Brain microvascular endothelial cell (primary cell): ENCODE measurements at places on chromosomes 6 and 20.

DNA sequence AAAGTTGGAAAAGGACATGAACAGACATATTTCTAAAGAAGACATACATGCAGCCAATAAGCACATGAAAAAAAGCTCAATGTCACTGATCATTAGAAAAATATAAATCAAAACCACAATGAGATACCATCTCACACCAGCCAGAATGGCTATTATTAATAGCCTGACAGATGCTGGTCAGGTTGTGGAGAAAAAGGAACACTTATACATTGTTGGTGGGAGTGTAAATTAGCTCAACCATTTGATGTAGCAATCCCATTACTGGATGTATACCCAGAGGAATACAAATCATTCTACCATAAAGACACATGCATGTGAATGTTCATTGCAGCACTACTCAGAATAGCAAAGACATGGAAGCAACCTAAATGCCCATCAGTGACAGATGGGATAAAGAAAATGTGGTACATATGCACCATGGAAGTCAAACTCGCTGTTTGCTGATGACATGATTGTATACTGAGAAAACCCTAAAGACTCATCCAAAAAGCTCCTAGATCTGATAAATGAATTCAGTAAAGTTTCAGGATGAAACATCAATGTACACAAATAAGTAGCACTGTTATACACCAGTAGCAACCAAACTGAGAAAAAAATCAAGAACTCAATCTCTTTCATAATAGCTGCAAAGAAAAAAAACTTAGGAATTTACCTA is 196.8 kb downstream of the ADGB start:
- no peak for DNase-seq

DNA sequence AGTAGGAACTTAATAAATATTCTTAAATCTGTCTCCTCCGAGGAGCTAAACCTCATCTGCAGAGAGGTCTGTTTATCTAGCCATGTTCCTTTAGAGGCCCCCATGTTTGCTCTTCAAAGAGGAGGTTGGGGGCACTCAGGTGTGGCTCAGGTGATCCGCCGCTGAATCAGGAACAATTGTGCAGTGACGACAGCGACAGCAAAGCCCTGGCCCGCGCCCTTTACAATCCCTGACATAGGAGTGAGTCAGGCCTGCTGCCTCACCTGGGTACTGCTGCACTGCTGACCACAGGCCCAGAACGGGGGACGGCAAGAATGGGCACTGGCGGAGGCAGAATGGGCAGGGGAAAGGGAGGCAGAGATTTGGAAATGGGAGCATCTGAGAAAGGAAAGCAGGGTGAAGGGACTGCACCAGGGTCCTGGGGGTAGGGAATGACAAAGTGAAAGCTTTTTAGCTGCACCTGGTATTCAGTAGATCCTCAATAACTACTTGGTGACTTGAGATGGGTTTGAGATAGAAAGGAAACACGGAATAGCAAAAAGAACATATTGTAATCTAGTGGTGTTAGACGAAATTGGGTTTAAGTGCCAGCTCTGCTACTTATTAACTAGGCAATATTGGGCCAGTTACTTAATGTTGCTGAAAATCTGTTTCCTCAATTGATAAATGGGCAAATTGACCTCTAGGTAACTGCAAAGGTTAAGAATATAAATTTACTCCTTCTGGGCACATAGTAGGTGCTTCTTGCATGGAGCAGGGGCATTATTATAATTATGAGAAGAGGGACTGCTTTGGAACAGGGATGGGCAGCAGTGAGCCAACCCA is 5.4 kb upstream of the IER3 start:
- no peak for DNase-seq

- no peak for DNase-seq
Observed at GRCh38 chr6:43203029-43203717, 21.2 kb downstream of the CUL9 start.

- DNase-seq = no peak
Observed at GRCh38 chr6:61675734-61676133, 610.3 kb downstream of the KHDRBS2 start.

GRCh38 chr6:24950218-24950941 is 14.6 kb upstream of the RIPOR2 start:
- no peak for DNase-seq

DNA sequence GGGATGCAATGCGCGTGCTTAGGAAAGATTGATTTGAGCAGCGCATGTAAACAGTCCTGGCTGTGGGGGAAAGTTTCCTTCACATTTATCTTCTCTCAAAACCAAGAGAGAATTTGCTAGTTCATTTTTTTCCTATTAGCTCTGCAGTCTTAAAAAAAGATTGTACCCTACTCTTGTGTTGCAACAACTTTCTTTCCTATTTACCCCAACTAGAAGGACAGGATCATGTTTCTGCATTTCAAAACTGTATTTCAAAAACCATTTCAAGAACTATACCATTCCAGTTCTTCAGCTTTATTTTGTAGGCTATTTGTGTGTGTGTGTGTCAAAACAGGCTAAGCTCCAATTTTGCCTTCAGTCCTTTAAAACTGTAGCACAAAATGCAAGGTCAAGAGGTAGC is 473.1 kb downstream of the KIF16B start:
- no peak for DNase-seq

GRCh38 chr6:19175023-19175422 is 662.1 kb upstream of the ID4 start:
- DNase-seq = no peak

DNA sequence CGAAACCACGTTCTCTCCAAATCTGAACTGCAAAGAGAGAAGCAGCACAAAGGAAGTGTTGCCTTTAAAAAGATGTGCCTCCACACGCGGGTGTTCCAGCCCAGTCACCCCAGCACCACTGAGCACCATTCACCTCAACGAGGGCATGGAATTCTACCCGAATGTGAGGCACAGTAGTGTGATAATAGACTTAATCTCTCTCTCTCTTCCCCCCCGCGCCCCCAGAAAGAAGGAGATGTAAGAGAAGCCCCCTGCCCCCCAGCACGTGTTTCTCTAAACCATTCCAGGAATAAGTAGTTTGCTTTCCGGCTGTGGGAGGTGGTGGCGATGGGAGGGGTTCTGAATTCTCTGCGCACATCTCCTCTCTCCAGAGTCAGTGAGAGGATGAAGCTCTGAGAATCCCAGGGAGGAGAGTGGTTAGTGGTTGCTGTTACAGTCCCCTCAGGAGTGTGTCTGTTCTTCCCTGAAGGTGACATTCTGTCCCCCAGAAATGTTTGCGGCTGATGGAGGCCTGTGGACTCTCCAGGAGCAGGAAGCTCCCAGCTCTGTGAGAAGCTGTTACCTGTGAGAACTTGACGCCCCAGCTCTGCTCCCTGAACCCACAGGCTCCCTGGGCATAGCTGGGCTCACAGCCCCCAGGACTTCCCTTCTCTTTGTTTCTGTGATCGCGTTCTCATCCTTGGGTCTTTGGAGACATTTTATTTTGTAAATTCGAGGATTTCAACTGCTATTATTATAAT is 23.5 kb upstream of the IRF4 start:
- no peak for DNase-seq

DNA sequence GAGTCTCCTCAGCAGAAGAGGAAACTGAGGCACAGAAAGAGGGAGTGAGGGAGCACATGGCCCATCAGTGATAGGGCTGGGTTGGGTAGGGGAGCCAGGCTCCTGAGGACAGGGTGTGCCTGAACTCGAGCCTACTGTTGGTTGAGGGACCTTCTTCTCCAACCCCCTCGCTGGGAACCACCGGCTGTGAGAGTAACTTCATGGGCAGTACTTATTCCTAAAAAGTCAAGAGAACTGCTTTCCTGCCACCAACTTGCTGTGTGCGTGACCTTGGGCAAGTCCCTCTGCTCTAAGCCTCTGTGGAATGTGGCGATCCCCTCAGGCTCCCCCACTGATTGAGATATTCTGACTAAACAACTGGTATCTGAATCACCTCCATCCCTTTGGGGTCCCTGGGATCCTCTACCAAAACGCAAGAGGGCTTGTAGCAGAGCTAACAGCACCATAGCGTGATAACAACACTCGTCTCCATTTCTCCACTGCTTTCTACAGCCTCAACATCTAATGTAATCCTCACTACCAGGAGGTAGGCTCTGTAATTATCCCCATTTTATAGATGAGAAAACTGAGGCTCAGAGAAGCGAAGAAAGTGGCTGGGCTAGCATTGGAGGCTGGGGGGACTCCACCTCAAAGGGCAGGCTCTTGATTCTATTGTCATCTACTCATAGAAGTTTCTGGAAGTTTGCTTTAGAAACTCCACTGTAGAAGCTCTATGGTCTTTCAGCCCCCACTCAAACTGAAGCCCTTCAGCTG is 76.0 kb downstream of the JPH2 start:
- no peak for DNase-seq

DNA sequence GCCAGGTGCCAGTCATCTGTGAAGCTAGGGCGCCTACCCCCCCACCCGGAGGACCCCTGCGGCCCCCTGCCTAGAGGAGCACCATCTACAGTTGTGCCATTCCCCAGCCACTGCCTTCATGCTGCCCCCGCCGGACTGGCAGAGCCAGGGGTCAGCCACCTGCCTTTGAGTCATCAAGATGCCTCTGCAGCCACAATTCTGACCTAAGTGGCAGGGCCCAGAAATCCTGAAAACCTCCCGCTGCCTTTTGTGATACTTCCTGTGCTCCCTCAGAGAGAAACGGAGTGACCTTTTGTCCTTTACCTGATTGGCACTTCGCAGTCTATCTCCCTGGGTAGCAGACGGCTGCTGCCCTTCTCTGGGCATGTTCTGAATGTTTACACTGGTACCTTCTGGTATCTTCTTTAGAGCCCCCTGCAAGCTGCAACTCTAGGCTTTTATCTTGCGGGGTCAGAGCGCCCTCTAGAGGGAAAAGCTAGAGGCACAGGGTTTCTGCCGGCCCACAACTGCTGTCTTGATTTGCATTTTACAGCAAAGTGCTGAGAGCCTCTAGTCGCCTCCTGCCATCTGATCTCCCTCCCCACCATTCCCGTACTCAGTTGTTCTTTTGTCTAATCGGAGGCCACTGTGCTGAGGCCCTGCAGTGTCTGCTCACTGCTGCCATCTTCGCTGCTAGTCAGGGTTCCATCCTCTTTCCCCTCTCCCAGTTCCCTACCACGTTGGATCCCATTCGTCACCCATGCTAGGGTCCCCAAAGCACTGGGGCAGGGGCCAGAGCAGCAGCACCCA is 26.9 kb downstream of the SPATA2 start:
- DNase-seq = peak; percentile 58

- DNase-seq = no peak
Observed at GRCh38 chr20:40470445-40471260, 218.4 kb downstream of the MAFB start.

DNA sequence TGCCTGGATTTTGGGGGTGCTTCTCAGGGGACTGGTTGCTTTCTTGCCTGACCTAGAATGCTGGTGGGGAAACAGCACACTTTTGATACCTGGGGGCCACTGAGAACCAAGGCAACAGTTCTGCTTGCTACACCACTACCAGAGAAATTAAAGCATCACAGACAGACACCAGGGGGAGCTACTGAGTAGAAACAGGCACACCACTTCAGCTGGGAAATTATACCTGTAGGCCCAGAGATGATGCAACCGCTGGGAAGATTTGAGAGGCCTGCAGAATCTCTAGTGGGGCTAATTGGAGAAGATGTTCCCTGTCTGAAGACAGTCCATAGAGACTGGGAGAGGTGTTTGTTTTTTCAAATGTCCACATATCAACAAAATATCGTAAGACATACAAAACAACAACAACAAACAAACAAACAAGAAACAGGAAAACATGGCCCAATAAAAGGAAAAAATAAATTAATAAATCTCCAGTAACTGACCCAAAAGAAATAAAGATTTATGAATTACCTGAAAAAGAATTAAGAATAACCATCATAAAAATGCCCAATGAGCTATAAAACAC is 129.4 kb upstream of the RIN2 start:
- peak; percentile 76 for DNase-seq

DNA sequence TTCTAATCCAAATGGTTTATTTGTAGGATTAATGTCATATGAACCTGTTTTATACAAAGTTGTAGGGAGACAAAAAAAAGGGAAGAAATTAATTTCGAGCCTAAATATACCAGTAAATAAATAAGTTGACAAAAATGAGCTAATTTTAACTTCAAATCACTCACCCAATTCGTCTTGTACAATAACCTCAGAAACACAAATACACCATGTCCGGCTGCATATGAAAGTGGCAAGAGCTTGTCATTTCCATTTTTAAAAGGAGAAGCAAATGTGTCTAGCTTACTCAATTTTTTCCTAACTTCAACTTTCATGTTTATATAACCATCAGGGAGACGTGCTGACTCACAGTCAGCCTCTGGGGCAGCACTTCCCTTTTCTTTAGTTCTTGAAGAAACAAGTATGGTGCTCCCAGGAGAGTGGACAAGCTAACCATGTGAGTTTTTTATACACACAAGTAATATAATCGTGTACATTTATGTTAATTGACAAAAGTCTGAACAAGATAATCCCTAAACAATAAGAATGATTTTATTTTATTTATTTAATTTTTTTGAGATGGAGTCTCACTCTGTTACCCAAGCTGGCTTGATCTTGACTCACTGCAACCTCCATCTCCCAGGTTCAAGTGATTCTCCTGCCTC is 55.5 kb upstream of the SGK1 start:
- DNase-seq = peak; percentile 80

- no peak for DNase-seq
Observed at GRCh38 chr6:41644297-41644879, 6.1 kb downstream of the MDFI start.

DNA sequence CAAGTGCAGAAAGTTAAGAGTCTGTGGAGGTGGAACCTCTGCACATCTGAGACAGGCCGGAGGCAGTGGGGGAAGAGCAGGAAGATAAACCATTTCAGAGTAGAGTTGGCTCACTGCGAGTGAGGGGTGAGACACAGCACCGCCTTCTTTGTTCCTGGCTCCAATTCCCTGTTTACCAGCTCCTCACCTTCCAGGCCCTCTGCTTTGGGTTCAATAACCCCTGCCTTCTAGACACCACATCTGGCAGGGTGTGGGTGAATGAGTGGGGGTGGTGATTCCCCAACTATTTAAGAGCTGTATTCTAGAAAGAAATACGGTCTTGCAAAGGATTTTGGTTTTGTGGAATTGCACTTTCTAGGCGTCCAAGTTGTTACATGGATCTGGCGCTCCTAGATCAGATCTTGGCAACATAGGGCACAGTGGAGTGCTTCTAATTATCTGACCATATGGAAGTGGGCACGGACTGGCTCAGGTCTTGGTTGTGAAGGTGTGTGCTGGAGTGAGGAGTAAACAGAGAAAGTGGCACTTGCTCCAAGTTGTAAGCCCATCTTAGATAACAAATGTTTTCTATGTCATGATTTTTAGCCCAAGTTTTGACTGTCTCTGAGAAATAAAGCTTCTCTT is 141.6 kb upstream of the NRN1 start:
- no peak for DNase-seq

DNA sequence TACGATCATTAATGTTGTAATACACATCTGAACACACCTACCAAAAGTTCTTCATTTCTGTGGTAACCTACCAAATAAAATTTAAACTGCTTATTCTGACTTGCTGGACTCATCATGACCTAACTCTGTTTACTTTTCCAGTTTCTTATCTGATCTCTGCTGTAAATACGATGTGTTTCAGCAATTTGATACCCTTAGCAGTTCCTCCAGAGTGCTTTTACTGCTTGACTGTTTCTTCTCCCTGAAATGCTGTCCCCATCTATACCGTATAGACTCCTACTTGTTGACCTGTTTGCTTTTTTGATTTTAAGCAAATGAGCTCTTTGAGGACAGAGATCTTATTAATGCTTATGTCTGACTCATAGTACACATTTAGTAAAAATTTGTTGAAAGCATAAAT is 119.5 kb downstream of the SCAF8 start:
- DNase-seq = no peak

GRCh38 chr20:62568045-62568389 is 74.3 kb upstream of the SLCO4A1 start:
- DNase-seq = no peak

GRCh38 chr6:121436960-121437850 is 1.8 kb downstream of the GJA1 start:
- DNase-seq = peak; percentile 48

GRCh38 chr6:121236984-121237383 is 97.3 kb downstream of the TBC1D32 start:
- no peak for DNase-seq
